ENCODE measurements at places on chromosomes 4 and X.

- no peak for DNase-seq
Observed at GRCh38 chr4:186954509-186954908, 230.9 kb upstream of the FAT1 start.

DNA sequence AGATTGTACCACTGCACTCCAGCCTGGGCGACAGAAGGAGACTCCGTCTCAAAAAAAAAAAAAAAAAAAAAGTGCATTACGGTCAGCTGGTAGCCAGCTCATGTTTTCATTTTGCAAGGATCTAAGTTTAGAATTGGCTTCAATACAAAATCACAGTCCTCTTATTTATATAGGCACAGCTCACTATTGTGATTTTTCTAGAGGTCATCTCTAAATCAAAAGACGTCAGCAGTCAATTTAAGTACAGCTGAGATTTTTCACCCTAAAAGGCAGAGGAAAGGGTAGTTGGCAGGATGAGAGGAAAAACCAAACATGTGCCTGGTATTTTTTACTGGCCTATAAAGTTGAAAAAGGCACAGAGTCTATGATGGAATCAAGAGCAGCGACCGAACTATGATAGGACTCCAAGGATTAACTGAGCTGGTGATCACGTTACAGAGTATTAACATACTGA lies 30.8 kb downstream of the ASB5 start:
- DNase-seq = no peak

GRCh38 chrX:43566170-43566569 lies 89.9 kb upstream of the MAOA start:
- no peak for DNase-seq

GRCh38 chrX:2767631-2768455 lies 16.0 kb downstream of the XG start:
- no peak for DNase-seq

GRCh38 chrX:155535866-155536265 lies 76.9 kb downstream of the TMLHE start:
- no peak for DNase-seq

DNA sequence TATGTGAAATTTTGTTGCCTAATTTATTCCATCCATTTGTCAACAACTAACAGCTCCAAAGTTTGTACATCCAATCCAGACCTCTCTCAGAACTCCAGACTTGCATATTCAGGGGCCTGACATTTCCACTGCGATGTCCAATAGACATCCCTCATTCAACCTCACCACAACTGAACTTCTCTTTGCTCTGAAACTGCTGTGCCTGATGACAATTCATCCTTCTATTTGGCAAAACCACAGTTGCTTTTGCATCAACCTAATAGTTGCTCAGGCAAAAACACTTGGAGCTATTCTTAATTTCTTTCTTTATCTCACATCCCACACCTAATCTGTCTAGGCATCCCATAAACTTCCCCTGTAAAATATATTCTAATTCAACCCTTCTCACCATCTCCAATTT lies 56.5 kb downstream of the ANTXR2 start:
- no peak for DNase-seq

GRCh38 chrX:132433001-132433400 lies 55.8 kb downstream of the MBNL3 start:
- no peak for DNase-seq

DNA sequence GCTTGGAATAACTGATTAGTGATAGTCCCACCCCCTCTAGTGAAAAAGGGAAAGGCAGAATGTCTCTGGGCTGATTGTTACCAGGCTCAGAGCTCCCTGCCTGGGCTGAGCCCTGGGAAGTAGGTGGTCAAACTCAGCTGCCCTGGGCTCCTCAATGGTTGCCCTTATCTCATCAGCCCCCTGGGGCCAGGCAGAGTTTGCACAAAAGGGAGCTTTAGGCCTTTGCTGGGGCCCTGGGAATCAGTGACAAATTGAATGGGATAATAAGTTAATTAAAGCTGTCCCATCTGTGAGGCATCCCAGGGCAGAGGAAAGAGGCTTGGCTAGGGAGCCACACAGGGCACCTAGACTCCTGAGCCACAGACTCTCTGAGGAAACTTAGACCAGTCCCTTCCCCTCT lies 89.0 kb downstream of the EFNB1 start:
- DNase-seq = no peak

- DNase-seq = no peak
Observed at GRCh38 chrX:77447653-77448569, 722 bp downstream of the FGF16 start.

- DNase-seq = no peak
Observed at GRCh38 chr4:57136281-57136680, 26.1 kb upstream of the IGFBP7 start.

DNA sequence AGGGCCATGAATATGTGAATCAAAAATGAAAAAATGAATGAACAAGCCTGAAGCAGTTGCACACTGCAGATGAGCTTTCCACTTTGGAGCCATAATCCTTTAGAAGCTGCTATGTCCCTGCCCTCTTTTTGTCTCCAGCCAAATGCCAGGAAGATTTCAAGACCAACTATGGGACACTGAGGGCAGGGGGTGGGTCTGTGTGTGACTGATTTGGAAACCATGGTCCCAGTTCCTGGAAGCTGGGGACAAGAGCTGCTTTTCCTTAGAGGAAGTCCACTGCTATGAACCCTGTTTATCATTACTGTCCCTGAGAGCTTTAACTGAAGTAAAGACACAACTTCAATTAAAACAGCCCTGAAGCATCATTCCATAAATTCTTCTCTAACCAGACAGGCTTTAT lies 153.9 kb upstream of the GPC4 start:
- DNase-seq = no peak

GRCh38 chr4:112514647-112515197 lies 1.3 kb downstream of the NEUROG2 start:
- DNase-seq = no peak

- DNase-seq = no peak
Observed at GRCh38 chrX:75623535-75623934, 100.7 kb upstream of the ZDHHC15 start.

GRCh38 chrX:130694983-130695382 lies 208.0 kb downstream of the ENOX2 start:
- DNase-seq = no peak

- no peak for DNase-seq
Observed at GRCh38 chr4:118113220-118113619, 78.9 kb downstream of the NDST3 start.

DNA sequence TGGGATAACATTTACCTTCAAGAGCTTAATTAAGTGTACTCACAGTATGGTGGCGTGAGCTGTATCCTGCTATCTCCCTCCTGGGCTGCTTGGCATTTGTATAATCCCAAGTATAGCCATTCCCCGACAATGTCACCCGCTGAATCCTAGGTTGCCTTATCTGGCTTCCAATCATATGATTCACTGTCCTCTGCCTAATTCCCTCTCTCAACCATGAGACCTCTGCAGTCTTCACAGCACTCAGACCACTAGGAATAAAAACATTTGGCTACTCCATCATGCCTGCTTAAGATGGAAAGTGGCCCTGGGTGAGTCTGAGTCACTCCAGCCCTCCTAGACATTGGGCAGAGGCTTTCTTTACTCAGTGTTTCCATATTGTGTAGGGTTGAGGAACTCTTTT lies 28.9 kb upstream of the WDFY3 start:
- DNase-seq = no peak

DNA sequence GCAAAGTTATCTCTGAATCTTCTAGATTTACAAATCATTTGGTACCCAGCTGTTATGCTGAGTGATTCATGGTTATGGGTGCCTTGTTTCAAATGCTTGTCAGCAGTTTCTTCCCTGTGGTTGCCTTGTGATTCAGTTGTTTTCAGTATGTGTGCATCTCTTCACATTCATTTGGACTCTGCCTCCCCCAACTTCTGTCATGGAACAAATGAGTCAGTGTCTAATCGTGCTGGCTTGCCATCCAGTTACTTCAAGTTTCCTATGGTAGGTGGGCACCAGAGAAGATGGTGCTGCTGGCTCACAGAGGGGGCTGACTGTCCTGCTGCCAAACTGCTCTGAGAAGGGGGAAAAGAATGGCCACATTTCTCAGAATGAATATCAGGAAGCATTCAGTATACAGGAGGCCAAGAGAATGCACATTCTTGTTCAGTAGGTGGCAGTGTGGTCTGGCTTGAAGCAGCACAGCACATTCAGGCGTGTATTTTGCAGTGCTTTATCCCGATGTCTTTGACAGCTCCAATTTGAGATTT lies 260.9 kb downstream of the GLUD2 start:
- DNase-seq = no peak

DNA sequence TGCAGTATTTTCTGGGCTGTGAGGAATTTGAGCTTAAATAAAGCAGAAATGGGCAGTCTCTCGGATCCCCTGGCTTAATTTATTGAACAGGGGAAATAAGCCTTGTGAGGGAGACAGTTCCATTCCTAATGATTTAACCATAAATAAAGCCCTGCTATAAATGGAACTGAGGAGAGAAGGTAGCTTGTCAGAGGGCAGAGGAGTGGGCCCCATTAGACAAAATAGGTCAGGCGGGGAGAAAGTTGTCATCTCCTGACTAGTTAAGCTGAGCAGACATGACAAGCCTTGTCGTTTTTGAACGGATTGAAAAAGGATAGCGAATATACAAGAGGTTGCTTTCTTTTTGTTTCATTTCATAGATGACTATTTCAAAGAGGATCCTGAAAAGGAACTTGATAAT lies 39.3 kb downstream of the SMPX start:
- no peak for DNase-seq

GRCh38 chrX:39757971-39758370 lies 339.8 kb downstream of the BCOR start:
- DNase-seq = no peak

GRCh38 chr4:99013884-99014523 lies 18.5 kb downstream of the METAP1 start:
- DNase-seq = no peak

GRCh38 chr4:128358913-128359279 lies 71.3 kb upstream of the PGRMC2 start:
- DNase-seq = no peak

- no peak for DNase-seq
Observed at GRCh38 chr4:101028886-101029285, 318.4 kb downstream of the PPP3CA start.

DNA sequence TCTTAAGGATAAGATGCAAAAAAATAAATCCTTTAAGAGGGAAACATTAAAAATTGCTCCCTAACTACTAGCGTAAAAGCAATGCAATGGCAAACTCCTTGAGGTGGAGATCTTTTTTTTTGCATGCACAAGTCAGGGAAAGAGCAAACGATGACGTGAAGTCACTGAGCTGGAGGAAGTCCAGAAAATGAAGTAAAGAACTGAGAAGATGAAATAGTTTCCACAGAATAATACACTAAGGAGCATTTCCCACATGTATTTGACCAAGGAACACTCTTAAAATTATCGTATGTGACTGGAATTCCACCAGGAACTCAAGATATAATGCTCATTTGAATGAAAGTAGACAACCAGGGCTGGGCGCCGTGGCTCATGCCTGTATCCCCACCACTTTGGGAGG lies 21.0 kb upstream of the DOCK11 start:
- no peak for DNase-seq

- DNase-seq = no peak
Observed at GRCh38 chr4:26088433-26088928, 174.5 kb downstream of the SMIM20 start.

DNA sequence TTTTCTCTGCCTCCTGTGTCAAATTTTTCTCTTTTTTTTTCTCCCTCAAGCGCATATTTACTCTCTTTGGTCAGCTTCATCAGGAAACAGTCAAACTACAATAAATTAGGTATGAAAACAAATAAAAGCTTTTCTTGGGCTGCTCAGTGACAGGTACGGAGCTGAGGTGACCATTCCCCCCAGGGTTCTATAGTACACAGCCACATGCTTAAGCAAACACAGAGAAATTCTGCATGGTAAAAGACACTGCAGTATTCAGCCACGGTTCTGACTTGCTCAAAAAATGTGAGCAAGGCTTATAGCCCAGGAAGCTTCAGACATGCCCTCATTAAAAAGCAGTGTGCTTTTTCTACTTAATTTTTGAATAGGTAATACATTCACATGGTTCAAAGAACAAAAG lies 138.5 kb downstream of the GRIA3 start:
- no peak for DNase-seq

DNA sequence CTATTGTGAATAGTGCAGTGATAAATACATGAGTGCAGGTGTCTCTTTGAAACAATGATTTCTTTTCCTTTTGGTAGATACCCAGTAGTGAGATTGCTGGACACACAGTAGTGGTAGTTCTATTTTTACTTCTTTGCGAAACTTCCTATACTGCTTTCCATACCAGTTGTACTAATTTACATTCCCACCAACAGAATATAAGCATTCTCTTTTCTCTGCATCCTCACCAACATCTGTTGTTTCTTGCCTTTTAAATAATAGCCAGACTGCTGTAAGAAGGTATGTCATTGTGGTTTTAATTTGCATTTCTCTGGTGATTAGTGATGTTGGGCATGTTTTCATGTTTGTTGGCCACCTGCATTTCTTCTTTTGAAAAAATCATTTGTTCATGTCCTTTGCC lies 105.9 kb downstream of the COL4A6 start:
- DNase-seq = no peak

- DNase-seq = no peak
Observed at GRCh38 chr4:101604976-101605375, 185.6 kb upstream of the BANK1 start.

- no peak for DNase-seq
Observed at GRCh38 chr4:141056473-141056872, 76.8 kb downstream of the RNF150 start.

DNA sequence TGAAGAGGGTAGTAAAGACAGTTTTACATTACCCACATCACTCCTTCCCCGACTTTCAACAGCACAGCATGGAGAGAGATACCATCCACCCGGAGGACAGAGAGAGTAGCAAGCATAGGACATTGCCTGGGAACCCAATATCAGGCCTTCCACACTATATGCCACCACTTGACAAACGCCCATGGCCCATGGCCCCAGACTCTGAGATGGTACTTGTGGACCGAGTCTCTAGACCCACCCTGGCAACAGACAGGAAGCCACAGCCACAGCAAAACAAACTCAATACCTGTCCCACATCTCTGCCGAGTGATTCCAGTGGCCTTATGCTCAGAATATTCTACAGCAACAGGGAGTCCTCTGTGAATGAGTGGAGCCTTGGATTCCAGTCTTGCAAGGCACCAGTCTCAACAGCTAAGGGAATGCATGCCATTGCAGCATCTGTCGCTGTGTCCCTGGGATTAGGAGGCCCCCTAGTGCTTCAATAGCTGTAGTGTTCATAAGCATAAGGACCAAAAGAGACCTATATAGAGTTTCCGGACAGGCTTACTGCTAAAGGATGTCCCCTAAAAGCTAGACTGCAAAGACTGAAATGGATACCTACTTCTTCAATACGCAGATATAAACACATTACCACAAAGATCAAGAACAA lies 14.7 kb upstream of the CT55 start:
- DNase-seq = peak; percentile 2

GRCh38 chr4:94208266-94208665 lies 601 bp downstream of the SMARCAD1 start:
- no peak for DNase-seq

- DNase-seq = no peak
Observed at GRCh38 chrX:10360116-10360515, 203.3 kb downstream of the CLCN4 start.

GRCh38 chr4:69485130-69485529 lies 10.6 kb downstream of the UGT2B4 start:
- DNase-seq = no peak

GRCh38 chr4:110164856-110165255 lies 33.6 kb downstream of the ELOVL6 start:
- no peak for DNase-seq

- DNase-seq = no peak
Observed at GRCh38 chrX:45435481-45435880, 234.8 kb upstream of the DIPK2B start.

GRCh38 chr4:139453041-139453370 lies 915 bp upstream of the RAB33B start:
- no peak for DNase-seq

GRCh38 chrX:43005561-43005960 lies 227.6 kb upstream of the PPP1R2C start:
- DNase-seq = no peak

Data from hypothalamus (tissue), 51 donors.